ENCODE measurements at places on chromosomes 1 and 21.
A peak's percentile ranks its signal among the peaks of the same experiment; 100 is the strongest.

DNA sequence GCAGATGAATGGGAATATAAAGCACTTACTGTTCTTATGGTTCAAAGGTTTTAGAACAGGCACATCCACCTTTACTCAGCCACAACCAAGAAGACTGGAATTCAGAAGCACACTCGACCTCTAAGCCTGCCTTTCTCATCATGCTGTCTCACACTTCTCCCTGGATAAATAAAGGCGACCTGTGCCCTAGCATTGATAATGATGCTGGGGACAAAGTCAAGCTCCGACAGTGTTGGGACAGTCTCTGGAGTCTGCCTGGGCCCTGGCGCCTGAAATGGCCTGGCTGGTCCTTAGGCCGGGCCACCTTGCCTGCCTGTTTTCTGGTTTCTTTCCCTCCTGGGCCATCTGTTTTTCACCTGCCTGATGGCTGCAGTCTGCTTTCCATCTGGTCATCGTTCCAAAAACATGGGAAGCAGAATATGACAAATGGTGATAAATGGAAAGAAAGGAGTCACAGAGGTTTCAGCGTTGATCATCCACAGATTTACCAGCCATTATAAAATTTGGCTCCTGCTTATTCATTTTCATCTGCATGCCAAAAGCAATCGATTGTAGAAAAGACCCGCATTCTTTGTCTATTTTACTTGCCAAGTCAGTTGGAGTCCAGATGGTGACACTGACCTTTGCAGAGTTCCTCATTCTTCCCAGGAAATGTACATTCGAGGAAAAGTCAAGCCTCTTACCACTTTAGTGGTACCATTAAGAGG, 91.2 kb upstream of the KCNJ15 start:
- no peak for DNase-seq

DNA sequence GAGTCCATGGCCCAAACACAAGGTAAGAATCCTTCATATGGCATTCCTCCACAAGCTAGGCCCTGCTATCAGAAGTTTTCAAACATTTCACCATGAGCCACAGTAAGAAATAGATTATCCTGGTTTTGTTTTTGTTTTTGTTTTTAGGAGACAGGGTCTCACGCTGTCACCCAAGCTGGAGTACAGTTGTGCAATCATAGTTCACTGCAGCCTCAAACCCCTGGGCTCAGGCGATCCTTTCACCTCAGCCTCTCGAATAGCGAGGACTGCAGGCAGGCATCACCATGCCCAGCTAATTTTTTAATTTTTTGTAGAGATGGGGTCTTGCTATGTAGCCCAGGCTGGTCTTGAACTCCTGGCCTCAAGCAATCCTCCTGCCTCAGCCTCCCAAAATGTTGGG, 218.8 kb downstream of the TOMM20 start:
- DNase-seq, result no peak

DNA sequence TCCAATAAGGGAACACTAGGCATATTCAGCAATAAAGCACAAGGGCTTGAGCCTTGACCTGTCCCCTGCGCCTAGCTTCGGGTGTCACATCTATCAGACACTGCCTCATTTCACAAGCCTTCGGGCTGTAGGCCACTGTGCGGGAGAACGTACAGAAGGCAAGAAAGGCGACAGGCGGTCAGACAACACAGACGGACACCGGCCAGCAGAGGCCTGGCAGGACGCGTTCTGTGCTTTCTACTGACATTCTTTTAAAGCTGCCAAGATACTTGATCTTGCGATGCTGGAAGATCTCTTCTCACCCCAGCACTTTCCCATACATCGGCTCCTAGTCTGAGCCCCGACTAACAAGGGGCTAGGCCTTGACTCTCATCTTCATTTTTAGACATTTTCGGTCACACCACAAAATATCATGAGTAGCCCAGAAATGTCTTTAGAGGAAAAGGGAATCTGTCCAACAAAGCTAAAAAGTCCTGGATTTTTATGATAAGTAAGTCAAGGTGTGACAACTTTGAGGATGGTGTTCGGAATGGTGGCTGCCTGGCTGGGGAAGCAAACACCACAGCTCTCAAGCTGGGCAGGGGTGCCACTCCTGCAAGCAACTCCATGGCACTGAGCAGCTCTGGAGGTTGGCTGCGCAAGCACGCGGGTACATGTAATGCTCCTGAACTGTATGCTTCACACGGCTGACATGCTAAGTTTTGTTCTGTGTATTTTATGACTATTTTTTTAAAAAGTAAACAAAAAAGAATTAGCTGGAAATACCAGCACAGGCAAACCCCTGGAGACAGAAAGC, 18.7 kb downstream of the RIPK4 start:
- DNase-seq, result no peak

DNA sequence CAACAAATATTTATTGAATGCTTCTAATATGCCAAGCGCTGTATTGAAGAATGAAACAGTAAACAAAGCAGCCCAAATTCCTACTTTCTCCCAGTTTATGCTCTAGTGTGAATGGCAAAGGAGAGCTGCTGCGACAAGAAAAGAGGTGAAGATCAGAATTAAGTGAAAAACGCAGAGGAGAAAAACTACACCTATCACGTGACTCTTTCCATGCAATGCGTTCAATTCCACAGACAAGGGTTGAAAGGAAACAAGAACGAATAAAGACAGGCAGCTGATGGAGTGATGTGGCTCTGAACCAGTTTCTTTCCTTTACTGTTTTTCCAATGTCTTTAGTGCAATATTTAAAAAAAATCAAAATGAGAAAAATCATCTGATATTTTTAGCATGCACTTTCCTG, 23.6 kb downstream of the MT1HL1 start:
- no peak for DNase-seq

- DNase-seq, result no peak
Observed at GRCh38 chr1:64493831-64494230, 23.9 kb downstream of the CACHD1 start.

DNA sequence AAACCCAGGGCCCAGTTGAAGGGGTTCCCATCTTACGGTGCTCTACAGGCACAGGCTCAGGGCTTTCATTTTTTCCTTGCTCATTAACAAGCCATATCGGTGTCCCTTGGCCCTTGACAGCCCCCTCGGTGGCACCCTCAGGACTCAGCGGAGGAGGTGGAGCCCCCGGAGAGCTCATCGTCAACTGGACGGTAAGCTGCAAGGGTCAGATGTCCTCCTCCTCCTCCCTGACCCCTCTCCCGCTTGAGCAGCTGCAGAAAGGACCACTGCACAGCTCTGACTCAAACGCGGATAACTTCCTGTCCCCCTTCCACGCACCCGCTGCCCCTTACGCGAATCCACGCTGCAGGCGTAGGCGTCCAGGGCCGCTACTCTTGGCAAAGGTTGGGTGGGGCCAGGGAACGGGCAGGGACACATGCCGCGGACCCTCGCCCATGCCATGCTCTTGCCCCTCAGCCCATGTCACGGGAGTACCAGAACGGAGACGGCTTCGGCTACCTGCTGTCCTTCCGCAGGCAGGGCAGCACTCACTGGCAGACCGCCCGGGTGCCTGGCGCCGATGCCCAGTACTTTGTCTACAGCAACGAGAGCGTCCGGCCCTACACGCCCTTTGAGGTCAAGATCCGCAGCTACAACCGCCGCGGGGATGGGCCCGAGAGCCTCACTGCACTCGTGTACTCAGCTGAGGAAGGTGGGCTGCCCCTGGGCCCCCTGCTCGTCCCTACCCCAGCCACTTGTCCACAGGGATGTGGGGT, 14.7 kb downstream of the TMEM81 start:
- DNase-seq, result no peak

- no peak for DNase-seq
Observed at GRCh38 chr21:45401916-45402900, 2.8 kb upstream of the COL18A1 start.

DNA sequence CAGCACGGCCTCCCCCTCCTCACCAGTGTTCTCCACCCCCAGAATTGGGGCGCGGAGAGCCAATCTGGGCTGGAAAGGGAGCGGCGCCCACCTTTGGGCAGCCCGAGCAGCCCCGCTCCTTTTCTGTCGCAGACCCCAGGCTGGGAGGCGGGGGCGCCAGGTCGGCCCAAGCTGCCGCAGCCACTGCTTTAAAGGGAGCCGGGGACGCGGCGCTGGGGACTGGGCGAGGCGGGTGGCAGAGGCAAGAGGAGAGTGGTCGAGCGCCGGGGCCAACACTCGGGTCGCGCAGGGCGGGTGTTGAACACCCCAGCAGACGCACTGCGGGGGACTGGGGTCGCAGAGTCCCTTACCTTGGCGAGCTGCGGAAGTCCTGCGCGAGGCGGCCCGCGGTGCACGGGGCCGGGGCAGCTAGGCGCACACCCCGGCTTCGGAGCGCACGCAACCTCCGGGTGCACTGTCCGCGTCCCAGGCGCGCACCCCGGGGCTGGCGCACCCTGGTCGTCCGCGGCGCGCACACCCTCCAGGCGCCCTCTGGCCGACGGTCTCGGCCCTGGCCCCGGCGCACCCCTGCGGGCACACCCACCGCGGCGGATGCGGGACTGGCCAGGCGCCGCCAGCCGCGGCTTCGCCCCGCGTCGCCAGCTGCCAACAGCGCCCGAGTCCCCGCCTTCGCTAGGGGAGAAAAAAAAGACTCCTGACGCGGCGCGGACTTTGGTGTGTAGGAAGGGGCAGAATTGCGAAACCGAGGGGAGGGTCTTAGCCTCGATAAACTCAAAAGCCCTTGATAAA, at the start of gene KANK4:
Gene KANK4, minus strand, starts transcription at position 679 of the 789 bp plus-strand sequence. CDS start 37,870 bp downstream, outside the sequence.
- peak; percentile 10 for DNase-seq

DNA sequence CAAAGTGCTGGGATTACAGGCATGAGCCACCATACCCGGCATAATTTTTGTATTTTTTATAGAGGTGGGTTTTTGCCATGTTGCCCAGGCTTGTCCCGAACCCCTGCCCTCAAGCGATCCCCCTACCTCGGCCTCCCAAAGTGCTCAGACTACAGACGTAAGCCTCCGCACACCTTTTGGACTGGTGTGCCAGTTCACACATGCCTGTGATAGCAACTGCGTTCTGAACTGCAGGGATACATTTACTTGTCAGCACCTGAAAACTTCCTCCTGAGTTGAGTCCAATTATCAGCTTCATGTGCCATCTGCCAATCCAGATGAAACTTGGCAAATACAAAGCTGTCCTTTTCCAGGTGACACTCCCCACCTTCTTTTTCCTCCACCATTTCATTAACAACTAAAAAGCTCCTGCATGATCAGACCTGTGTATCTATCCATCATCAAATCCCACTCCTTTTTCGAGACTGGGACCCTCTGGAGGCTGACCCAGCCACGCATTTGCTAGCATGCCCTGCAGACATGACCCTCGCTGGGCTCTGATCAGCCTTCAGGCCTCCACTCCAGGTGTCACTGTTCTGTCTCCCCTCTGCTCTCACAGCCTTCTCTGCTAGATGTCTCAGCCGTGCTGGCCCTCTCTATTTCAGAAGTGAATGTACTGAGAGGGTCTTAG, 2.1 kb upstream of the DEGS1 start:
- DNase-seq, result no peak

- no peak for DNase-seq
Observed at GRCh38 chr1:1086911-1087341, 12.8 kb upstream of the RNF223 start.

GRCh38 chr1:209534496-209535250, 48.8 kb upstream of the CAMK1G start:
- no peak for DNase-seq

GRCh38 chr1:198677871-198678270, 39.0 kb downstream of the PTPRC start:
- DNase-seq, result no peak

DNA sequence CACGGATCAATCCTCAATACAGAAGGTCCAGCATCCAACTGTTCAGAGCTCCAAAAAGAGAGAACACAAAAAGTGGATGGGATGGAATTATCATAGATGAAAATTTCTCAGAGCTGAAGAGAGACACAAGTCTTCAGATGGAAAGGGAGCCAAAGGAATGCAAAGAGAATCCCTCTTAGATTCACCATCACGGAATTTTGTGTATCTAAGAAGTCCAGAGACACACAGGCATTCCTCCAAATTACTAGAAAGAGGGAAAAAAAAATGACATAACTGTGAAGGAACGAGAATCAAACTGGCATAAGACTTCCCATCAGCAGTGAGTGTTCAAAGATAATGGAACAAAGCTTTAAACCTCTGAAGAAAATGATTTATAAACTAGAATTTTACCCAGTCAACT, 101.2 kb downstream of the ZSCAN20 start:
- DNase-seq, result no peak

DNA sequence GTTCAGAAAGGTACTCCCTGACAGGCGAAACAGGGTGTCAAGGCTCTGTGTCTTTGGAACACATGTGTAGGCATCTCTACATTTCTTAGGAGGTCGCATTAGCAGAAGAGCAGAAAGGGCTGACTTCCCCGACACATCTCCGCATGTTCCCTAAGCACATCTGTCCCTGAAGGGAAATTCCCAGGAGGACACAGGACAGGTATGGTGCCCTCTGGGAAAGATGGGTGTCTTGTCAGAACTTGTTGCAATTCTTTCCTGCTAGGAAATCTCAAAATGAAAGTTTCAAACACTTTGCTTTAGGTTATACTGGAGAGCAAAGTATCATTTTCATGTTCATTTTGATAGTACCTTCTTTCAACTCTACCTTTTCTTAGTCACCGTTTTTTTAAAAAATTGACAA, 2.0 kb downstream of the DSCAM start:
- peak; percentile 14 for DNase-seq

- no peak for DNase-seq
Observed at GRCh38 chr1:3518256-3518655, 63.8 kb downstream of the ARHGEF16 start.

GRCh38 chr1:39381839-39382238, 109.6 kb upstream of the BMP8A start:
- DNase-seq, result no peak

GRCh38 chr1:202283991-202284390, 57.7 kb downstream of the UBE2T start:
- no peak for DNase-seq
